Neural progenitor cell (in vitro differentiated cells): ENCODE measurements at places on chromosomes 1 and 21. TPM values are rescaled to one million over a fixed set of nuclear protein-coding genes. Genes with fewer than 3 reads are reported as not detected.
A peak's percentile ranks its signal among the peaks of the same experiment; 100 is the strongest.

GRCh38 chr1:160768295-160768657 lies 27.7 kb upstream of the LY9 start:
- H3K4me1 ChIP-seq: no peaks in the 10 kb centered on the region
- H3K4me3 ChIP-seq: no peak overlapping the region
- peak; percentile 42 for DNase-seq
- H3K27ac ChIP-seq: no peak overlapping the region
- H3K27me3 ChIP-seq: no peaks in the 10 kb centered on the region
- H3K36me3 ChIP-seq: no peaks in the 10 kb centered on the region

CDA gene
- total RNA-seq: 0.64 and 0.96 TPM in 2 replicates

DNA sequence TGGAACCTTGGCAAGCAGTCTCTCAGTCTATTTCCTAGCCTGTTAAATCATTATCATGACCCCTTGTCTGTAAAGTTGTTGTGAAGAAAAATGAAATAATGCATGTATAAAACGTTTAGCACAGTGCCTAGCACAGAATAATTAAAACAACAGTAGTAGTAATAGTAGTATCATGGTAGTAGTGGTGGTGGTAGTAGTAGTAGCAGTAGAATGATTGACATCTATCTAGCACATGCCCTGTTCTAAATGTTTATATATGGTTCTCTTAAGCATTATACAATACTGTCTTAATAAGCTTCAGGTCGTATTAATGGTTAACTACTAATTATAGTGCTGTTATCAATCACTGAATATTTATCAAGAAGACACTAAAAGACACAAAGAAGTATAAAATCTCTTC lies 46.7 kb downstream of the GPR3 start:
- no peak overlapping the region for H3K27ac ChIP-seq
- H3K36me3 ChIP-seq: no peaks in the 10 kb centered on the region
- no peak for DNase-seq
- no peaks in the 10 kb centered on the region for H3K27me3 ChIP-seq
- no peak overlapping the region for H3K4me3 ChIP-seq
- H3K4me1 ChIP-seq: peaks cover 10% of the 10 kb centered on the region

DNA sequence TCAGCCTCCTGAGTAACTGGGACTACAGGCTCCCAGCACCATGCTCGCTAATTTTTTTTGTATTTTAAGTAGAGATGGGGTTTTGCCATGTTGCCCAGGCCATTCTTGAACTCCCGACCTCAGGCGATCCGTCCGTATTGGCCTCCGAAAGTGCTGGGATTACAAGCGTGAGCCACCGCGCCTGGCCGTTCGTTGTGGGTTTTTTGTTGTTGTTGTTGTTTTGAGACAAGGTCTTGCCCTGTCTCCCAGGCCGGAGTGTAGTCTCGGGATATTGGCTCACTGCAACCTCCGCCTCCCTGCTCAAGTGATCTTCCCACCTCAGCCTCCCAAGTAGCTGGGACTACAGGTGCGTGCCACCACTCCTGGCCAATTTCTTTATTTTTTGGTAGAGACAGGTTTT lies 4.7 kb upstream of the INAVA start:
- peaks cover 45% of the 10 kb centered on the region for H3K4me1 ChIP-seq
- H3K36me3 ChIP-seq: no peaks in the 10 kb centered on the region
- no peaks in the 10 kb centered on the region for H3K27me3 ChIP-seq
- DNase-seq: no peak
- H3K27ac ChIP-seq: no peak overlapping the region

- H3K27me3 ChIP-seq: peaks cover 83% of the 10 kb centered on the region
- H3K36me3 ChIP-seq: no peaks in the 10 kb centered on the region
- H3K27ac ChIP-seq: no peak overlapping the region
- no peak overlapping the region for H3K4me3 ChIP-seq
- H3K4me1 ChIP-seq: peaks cover 13% of the 10 kb centered on the region
- DNase-seq: no peak
These were observed 108.0 kb downstream of the TAS1R2 start for GRCh38 chr1:18751425-18751824.

LRRC71 gene
- not detected in 2 replicates for total RNA-seq

GRCh38 chr1:200041337-200042118 lies 14.0 kb downstream of the NR5A2 start:
- peaks cover 100% of the 10 kb centered on the region for H3K27me3 ChIP-seq
- H3K4me3 ChIP-seq: no peak overlapping the region
- H3K4me1 ChIP-seq: peaks cover 39% of the 10 kb centered on the region
- no peaks in the 10 kb centered on the region for H3K36me3 ChIP-seq

NEXN gene
- 2.0 and 2.4 TPM in 2 replicates for total RNA-seq

ACADM gene
- total RNA-seq: 46.4 and 85.1 TPM in 2 replicates
